ENCODE measurements at places on chromosomes 12 and 14. TPM values are rescaled to one million over a fixed set of nuclear protein-coding genes. Genes with fewer than 3 reads are reported as not detected.

Gene SLC2A13
- 19.4 TPM for total RNA-seq

Gene PTPN6
- total RNA-seq = under 0.01 TPM

Gene PIANP
- total RNA-seq = 0.33 TPM

Gene CYP46A1
- 0.29 TPM for total RNA-seq

Gene SDSL
- 6.1 TPM for total RNA-seq

Gene NPFF
- total RNA-seq = not detected

Gene FRS2
- 51.6 TPM for total RNA-seq

Data from smooth muscle cell of trachea (primary cell).